Type B pancreatic cell (in vitro differentiated cells): ENCODE measurements at places on chromosomes 13 and 19. TPM values are rescaled to one million over a fixed set of nuclear protein-coding genes. Genes with fewer than 3 reads are reported as not detected.

GRCh38 chr13:60431108-60431700 lies 34.2 kb downstream of the TDRD3 start:
- no peak for DNase-seq
- H3K4me1 ChIP-seq: no peaks in the 10 kb centered on the region
- H3K27ac ChIP-seq: no peak overlapping the region
- no peaks in the 10 kb centered on the region for H3K27me3 ChIP-seq
- H3K36me3 ChIP-seq: peaks cover 3% of the 10 kb centered on the region
- H3K4me3 ChIP-seq: no peak overlapping the region

GRCh38 chr19:292951-293350 lies 1.7 kb upstream of the PLPP2 start:
- H3K4me1 ChIP-seq: peaks cover 25% of the 10 kb centered on the region
- no peak overlapping the region for H3K27ac ChIP-seq
- peaks cover 69% of the 10 kb centered on the region for H3K27me3 ChIP-seq
- H3K4me3 ChIP-seq: peak overlapping the region; percentile 48
- no peaks in the 10 kb centered on the region for H3K36me3 ChIP-seq

RFX1 gene
- 19.3 and 21.8 TPM in 2 replicates for total RNA-seq

GGN gene
- total RNA-seq: 1.1 and 1.5 TPM in 2 replicates
